ENCODE measurements at places on chromosomes 7 and 10. TPM values are rescaled to one million over a fixed set of nuclear protein-coding genes. Genes with fewer than 3 reads are reported as not detected.

DNA sequence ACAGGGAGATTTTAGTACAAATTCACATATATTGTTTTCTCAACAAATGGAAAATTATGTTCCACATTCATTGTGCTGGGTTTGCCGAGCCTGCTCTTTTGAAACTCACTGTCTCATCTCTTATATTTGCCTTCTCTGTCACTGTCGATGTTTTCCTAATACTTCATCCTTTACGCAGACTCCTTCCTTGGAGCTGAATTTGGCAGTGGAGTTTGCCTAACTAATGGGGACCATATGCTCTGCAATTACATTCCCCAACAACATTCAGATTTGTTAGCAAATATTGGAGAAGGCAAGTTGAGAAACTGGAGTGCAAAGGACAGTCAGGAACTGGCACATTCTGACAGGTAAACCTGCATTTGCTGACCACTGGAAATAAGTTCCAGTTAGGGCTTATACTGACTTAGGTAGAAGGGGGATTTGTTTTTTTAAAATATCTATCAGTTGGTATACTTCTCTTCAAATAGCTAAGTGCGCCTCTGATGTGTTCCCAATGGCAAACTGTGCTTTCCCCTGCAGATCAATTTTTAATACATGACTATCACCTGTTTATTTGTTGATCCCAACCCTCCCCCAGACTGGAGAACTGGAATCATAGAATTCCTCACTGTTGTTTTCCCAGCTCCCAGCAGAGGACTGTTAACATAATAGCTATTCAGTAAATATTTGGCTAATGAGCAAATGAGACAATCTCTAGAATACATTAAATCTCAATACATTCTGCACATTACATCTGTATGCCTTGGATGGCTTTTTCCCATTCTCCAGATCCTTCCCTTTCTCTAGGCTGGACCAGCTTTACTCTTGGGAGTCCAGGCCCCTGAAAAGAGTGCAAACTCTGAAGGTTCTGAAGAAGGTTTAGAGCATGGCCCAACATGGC is 769.3 kb downstream of the KCNMA1 start:
- H3K36me3 ChIP-seq, result no peaks in the 10 kb centered on the region
- H3K4me3 ChIP-seq, result no peak overlapping the region
- no peaks in the 10 kb centered on the region for H3K4me1 ChIP-seq
- H3K27me3 ChIP-seq, result no peaks in the 10 kb centered on the region
- H3K27ac ChIP-seq, result no peak overlapping the region
- no peak for DNase-seq

- DNase-seq, result no peak
- H3K27ac ChIP-seq, result no peak overlapping the region
- no peaks in the 10 kb centered on the region for H3K27me3 ChIP-seq
- no peaks in the 10 kb centered on the region for H3K36me3 ChIP-seq
- H3K4me1 ChIP-seq, result no peaks in the 10 kb centered on the region
Measured at GRCh38 chr7:110856704-110857103, 234.2 kb upstream of the LRRN3 start.

DNA sequence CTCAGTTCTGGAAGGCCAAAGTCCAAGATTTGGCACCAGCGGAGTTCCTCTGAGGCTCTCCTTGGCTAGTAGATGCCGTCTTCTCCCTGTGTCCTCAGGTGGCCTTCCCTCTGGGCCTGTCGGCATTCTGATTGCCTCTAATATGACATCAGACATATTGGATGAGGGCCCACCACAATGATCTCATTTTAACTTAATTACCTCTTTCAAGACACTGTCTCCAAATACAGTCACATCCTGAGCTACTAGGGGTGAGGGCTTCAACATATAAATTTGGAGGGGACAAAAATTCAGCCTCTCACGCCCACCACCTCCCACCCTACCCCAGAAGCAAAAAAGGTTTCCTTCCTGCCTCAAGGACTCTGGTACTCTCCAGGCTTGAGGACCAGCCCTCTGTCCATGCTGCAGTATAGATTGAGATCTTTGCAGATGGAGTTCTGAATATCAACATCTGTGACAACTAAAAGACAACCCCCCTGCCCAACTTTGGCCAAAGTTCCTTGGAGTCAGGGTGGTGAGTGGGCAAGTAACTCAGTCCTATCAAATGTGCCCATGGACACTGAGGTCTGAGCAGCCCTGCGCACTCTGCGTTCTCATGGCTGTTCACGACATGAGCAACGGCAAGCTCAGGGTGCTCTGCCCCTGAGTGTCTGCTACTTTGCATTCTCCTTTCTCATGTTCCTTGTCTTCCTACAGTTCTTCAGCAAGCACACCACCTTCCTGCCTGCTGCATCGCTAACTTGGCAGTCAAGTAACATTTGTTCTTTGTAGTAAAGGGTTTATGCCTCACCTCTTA is 11.5 kb downstream of the TMEM176B start:
- H3K27ac ChIP-seq, result no peak overlapping the region
- no peak for DNase-seq
- no peaks in the 10 kb centered on the region for H3K27me3 ChIP-seq
- H3K4me3 ChIP-seq, result no peak overlapping the region

GRCh38 chr10:130246113-130246512 is 109.9 kb downstream of the GLRX3 start:
- H3K36me3 ChIP-seq, result no peaks in the 10 kb centered on the region
- no peak for DNase-seq
- H3K27me3 ChIP-seq, result no peaks in the 10 kb centered on the region
- H3K4me1 ChIP-seq, result peaks cover 17% of the 10 kb centered on the region

GRCh38 chr7:103704701-103705100 is 258.7 kb upstream of the SLC26A5 start:
- no peak overlapping the region for H3K27ac ChIP-seq
- DNase-seq, result no peak
- H3K36me3 ChIP-seq, result no peaks in the 10 kb centered on the region
- H3K4me3 ChIP-seq, result no peak overlapping the region
- no peaks in the 10 kb centered on the region for H3K4me1 ChIP-seq

DNA sequence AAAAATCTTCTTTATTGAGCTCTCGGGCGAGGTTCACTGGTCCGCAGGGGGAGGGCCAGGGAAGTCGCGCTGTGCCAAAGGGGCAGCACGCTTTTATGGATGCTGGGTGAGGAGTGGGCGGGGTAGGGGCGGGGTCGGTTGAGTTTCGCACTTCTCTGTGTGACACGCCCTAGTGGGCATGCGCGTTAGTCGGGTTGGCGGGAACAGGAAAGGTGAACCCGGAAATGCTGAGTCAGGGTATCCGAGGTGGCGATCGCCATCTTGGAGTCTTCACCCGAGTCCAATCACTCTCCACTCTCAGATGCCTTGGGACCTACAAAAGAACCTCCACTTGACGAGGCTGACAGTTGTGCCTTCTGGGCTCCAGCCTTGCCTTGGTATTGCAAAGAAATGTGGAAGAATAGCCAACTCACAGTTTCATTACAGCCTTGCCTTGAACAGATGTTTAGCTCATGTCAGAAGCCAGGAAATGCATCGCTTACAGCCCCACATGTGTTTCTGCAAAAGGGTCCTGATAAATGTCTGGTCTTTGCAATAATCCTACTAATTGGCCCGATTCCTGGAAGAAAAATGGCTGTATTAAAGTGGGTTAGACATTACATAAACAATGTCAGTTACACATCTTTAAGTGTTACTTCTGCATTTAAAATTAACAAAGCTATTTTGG is 64.1 kb downstream of the AHR start:
- H3K4me1 ChIP-seq, result no peaks in the 10 kb centered on the region
- no peak for DNase-seq
- H3K36me3 ChIP-seq, result no peaks in the 10 kb centered on the region
- no peak overlapping the region for H3K4me3 ChIP-seq
- no peaks in the 10 kb centered on the region for H3K27me3 ChIP-seq

GRCh38 chr7:27116962-27117886 is 13.3 kb downstream of the HOXA4 start:
- no peaks in the 10 kb centered on the region for H3K36me3 ChIP-seq
- DNase-seq, result no peak

- H3K36me3 ChIP-seq, result no peaks in the 10 kb centered on the region
- no peaks in the 10 kb centered on the region for H3K4me1 ChIP-seq
Measured at GRCh38 chr10:14456218-14456869, 125.6 kb upstream of the FRMD4A start.

DNA sequence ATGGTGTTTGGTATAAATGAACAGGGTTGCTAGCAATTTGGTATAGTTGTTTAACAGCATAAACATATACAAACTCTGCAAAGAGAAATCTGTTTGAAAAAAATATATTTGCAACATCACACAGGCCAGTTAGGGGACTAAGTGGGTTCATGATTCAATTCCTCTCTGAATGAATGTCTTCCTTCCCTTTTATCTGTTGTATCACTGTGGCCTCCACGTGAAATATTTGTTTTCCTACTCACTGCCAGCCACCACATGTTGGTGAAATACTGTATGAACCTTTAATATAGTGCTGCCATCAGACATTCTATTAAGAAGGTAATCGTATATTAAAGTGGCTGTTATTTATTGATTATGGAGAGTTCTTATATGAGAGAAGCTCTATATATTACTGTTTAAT is 157.0 kb downstream of the ARID5B start:
- H3K4me1 ChIP-seq, result peaks cover 100% of the 10 kb centered on the region
- no peaks in the 10 kb centered on the region for H3K27me3 ChIP-seq
- DNase-seq, result no peak
- H3K27ac ChIP-seq, result no peak overlapping the region

- no peaks in the 10 kb centered on the region for H3K36me3 ChIP-seq
- H3K27me3 ChIP-seq, result no peaks in the 10 kb centered on the region
- H3K4me1 ChIP-seq, result peaks cover 16% of the 10 kb centered on the region
- no peak overlapping the region for H3K27ac ChIP-seq
- H3K4me3 ChIP-seq, result no peak overlapping the region
Measured at GRCh38 chr10:80451132-80451531, 3.0 kb upstream of the TSPAN14 start.

DNA sequence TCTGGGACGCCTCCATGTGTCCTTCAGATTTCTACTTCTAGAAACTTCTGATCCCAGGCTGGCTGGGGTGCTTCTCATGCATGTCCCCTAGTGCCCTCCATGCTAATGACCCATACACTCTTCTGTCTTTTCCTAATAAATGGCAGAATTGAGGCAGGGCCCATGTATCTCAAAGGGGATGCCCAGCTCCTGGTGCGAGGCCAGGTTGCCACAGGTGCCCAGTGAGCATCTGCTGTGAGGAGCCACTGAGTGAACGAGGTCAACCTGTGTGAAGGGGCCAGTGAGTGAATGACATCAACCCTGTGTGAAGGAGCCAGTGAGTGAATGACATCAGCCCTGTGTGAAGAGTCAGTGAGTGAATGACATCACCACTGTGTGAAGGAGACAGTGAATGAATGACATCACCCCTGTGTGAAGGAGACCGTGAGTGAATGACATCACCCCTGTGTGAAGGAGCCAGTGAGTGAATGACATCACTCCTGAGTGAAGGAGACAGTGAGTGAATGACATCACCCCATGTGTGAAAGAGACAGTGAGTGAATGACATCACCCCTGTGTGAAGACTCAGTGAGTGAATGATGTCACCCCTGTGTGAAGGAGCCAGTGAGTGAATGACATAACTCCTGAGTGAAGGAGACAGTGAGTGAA is 478.9 kb downstream of the PTPRN2 start:
- H3K36me3 ChIP-seq, result no peaks in the 10 kb centered on the region
- no peak overlapping the region for H3K27ac ChIP-seq
- no peaks in the 10 kb centered on the region for H3K27me3 ChIP-seq

- H3K36me3 ChIP-seq, result no peaks in the 10 kb centered on the region
- DNase-seq, result peak; percentile 27
- H3K4me1 ChIP-seq, result peaks cover 23% of the 10 kb centered on the region
- no peaks in the 10 kb centered on the region for H3K27me3 ChIP-seq
- peak overlapping the region; percentile 41 for H3K27ac ChIP-seq
Measured at GRCh38 chr10:6200734-6201515, 1.8 kb upstream of the PFKFB3 start.

DNA sequence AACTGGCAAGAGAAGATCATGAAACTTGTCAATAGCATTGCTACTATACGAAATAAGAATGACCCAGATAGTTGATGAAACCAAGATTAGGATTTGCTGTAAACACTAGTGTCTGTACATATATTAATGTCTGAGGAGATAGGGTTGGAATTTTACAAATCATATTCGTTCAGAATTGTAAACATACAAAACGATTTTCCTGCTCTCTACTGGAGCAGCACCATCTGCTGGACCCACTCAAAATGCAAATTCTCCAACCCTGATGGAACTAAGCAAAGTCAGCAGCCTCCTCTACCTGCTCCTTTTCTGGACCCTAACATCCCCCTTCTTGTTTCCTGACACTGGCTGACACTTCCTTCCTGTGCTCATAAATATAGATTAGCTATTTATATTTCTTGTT is 29.4 kb upstream of the SGMS1 start:
- no peaks in the 10 kb centered on the region for H3K27me3 ChIP-seq
- H3K4me1 ChIP-seq, result peaks cover 15% of the 10 kb centered on the region
- no peak overlapping the region for H3K4me3 ChIP-seq
- no peak overlapping the region for H3K27ac ChIP-seq
- peak; percentile 37 for DNase-seq
- H3K36me3 ChIP-seq, result no peaks in the 10 kb centered on the region

- no peaks in the 10 kb centered on the region for H3K27me3 ChIP-seq
- no peak overlapping the region for H3K4me3 ChIP-seq
- DNase-seq, result no peak
- H3K4me1 ChIP-seq, result no peaks in the 10 kb centered on the region
Measured at GRCh38 chr7:39670052-39670451, 46.7 kb downstream of the RALA start.

GRCh38 chr7:21526448-21526847 is 16.4 kb upstream of the DNAH11 start:
- H3K27ac ChIP-seq, result no peak overlapping the region
- H3K4me1 ChIP-seq, result no peaks in the 10 kb centered on the region
- H3K27me3 ChIP-seq, result no peaks in the 10 kb centered on the region
- H3K36me3 ChIP-seq, result no peaks in the 10 kb centered on the region

DNA sequence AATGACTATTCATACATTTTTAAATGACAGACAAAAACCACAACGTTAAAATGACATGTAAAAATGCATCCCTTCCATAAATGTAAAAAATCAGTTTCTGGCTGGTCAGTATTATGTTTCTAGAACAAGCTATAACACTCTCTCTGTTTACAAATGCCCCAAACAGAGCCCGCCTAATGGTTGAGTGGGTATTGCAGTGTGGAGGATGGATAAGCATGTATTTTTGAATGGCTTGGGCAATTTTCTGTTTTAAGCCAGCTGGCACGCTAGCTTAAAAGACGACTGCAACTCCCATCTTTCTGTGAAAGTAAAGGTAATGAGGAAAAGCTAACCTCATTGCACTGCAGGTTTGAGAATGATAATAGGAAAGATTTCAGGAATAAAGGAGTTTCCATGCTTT is 430.7 kb downstream of the PARD3 start:
- no peak overlapping the region for H3K4me3 ChIP-seq
- no peaks in the 10 kb centered on the region for H3K27me3 ChIP-seq
- no peak for DNase-seq
- no peaks in the 10 kb centered on the region for H3K4me1 ChIP-seq

GRCh38 chr10:45235798-45236220 is 79.6 kb downstream of the OR13A1 start:
- H3K27ac ChIP-seq, result no peak overlapping the region
- no peak overlapping the region for H3K4me3 ChIP-seq
- no peaks in the 10 kb centered on the region for H3K4me1 ChIP-seq
- no peaks in the 10 kb centered on the region for H3K36me3 ChIP-seq
- DNase-seq, result no peak

Gene IRF5
- total RNA-seq, result 7.2 TPM

Gene H2BK1
- 4.9 TPM for total RNA-seq

Gene ARMC10
- 28.8 TPM for total RNA-seq

Gene TFAM
- 45.6 TPM for total RNA-seq

Gene LIPK
- not detected for total RNA-seq

Gene DBF4
- total RNA-seq, result 25.3 TPM
